ENCODE measurements at places on chromosomes 3 and 15.

GRCh38 chr3:60998858-60999257 is 252.4 kb downstream of the FHIT start:
- no peak for DNase-seq

DNA sequence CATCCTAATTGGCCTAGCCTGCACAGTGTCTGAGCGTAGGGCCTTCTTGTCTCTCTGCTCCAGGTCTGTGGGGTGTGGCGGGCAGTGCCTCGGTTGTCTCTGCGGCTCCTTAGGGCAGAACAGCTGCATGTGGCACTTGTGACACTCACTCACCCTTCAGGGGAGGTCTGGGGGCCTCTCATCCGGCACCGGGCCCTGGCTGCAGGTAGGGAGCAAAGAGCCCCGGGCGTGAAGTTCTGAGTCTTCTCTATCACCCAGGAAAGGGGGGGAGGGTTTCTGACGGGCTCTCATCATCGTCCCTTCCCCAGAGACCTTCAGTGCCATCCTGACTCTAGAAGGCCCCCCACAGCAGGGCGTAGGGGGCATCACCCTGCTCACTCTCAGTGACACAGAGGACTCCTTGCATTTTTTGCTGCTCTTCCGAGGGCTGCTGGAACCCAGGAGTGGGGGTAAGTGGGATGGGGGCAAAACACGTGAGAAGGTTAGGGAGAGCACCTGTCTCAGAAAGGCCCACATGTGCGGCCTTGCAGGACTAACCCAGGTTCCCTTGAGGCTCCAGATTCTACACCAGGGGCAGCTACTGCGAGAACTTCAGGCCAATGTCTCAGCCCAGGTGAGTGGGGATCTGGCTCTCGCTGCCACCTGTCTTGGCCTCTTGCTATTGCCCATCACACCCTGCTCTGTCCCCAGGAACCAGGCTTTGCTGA is 2.6 kb downstream of the CHRD start:
- no peak for DNase-seq

DNA sequence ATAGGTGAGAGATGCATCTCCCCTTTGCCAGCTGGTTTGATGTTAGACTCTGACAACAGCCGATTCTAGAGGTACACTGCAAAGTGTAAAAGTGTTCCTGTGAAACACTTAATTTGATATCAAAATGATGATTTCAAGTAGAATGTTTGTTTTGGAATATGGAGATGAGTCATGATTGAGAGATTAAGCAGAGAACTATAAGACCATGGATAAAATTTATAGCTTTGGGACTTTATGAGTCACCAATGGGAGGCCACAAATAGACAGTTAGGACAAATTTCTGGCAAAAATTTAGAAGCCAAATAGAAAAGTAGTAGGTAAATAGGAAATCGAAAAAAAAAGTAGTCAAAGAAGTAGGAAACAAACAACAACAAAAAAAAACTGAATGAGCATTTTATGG is 672.5 kb downstream of the NSUN3 start:
- no peak for DNase-seq

GRCh38 chr3:128195802-128196201 is 42.5 kb downstream of the EEFSEC start:
- DNase-seq = no peak

DNA sequence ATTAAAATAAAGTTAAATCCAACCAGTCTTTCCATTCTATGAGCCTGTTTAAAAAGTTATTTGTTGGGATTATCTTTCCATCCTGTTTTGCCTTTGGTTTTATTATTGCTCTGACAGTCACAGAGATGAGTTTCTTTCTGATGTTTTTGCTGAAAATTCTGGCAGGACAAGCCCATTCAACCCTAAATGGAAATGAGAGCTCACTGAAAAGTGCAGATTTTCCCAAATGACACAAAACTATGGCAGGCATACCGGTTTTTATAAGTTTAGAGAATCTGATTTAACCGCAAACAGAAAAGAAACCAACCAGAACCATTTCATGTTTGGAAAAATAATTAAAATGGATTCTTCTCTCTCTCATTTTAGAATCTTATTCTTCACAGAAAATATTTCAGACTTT is 238.1 kb upstream of the SGO1 start:
- no peak for DNase-seq

DNA sequence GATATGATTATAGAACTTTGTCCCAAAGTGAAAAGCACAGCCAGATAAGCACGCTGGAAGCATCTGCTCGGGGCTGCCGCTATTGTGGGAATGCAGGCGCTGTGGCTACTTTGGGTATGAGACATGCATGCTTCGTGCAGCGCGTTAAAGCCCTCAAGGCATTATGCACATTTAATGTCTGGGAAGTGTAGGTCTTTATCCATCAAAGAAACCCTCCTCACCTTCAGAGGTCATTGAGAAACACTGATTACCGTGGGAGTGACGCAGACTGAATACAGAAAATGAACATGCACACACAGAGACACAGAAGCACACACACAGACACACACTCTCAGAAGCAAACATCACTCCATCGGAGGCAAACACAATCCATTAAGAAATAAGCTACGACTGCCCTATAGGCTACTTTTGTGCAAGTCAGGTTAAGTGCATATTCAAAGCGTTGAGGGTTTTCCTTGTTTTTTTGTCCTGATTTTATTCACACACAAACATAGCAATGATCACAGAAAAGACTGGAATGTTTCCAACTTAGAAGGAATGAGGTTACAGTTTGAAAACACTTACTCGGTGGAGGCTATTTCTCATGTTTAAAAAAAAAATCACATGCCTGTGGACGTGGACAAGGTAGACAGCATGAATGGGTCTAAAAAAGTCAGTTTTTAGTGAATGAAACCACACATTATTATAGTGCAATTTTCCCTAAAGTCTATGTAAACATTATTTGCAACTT is 68.5 kb downstream of the PLCH1 start:
- DNase-seq = peak; percentile 6

DNA sequence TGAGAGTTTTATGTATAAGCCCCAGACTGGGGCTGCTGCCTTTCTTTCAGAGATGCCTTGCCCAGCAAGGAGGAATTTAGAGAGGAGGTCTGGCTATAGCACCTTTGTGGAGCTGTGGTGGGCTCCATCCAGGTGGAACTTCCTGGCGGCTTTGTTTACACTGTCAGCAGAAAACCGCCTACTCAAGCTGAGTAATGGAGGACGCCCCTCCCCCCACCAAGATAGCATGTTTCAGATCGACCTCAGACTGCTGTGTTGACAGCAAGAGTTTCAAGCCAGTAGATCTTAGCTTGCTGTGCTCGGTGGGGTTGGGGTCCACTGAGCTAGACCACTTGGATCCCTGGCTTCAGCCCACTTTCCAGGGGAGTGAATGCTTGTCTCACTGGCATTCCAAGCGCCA is 155.6 kb downstream of the STXBP5L start:
- no peak for DNase-seq

DNA sequence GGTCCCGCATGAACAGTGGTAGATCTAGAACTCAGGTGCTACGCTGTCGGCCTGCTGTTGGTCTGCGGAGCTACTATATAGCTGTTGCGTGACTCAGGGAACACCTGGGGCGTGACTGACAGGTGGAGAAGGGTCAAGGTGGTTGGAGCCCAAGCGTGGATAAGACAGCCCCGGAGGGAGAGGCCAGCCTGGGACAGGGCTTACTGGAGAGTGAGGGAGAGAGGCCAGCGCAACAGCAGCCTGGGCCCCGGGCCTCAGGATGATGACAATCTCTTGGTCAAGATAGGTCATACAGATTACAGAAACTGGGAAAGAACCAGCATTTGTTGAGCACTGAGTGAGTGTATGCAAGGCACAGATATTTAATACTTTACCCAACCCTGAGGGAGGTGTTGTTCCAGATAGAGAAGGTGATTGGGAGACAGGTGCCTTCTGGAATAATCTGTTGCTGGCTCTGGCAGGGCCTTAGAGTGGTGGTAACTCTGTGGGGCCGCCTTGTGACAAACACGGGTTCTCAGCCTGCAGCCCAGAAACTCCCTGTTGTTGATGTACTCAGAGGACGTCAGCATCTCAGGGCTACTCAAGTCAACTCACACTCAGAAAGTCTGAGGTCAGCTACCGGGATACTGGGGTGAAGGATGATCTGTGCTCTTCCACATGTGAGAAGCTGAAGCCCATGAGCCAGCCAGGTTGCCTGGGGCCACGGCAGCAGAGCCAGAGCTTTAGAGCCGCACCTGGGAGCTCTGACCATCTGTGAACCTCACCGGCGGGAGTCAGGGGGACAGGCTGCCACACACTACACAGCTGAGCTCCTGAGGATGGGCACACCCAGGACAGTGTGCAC is 265.4 kb upstream of the HES1 start:
- no peak for DNase-seq

- no peak for DNase-seq
Observed at GRCh38 chr3:23459889-23460546, 256.9 kb downstream of the UBE2E2 start.

DNA sequence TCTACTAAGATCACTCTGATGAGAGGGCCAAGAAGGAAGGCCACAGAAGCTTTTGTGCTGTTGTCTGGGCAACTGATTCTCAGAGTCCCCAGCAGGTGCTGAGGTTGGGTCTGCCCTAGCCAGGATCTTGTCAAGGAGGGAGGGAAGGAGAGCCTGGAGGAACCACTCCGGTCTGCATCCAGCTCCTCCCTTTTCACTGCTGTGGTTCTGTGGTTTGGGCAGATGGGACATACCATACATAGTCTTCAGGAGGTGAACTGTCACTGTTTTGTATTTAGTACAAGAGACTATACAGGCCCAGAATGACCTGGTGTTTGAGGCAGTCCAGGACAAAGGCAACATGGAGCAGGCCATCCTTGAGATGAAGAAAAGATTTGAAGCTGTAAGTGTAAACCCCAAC is 21.9 kb downstream of the C3orf62 start:
- no peak for DNase-seq

DNA sequence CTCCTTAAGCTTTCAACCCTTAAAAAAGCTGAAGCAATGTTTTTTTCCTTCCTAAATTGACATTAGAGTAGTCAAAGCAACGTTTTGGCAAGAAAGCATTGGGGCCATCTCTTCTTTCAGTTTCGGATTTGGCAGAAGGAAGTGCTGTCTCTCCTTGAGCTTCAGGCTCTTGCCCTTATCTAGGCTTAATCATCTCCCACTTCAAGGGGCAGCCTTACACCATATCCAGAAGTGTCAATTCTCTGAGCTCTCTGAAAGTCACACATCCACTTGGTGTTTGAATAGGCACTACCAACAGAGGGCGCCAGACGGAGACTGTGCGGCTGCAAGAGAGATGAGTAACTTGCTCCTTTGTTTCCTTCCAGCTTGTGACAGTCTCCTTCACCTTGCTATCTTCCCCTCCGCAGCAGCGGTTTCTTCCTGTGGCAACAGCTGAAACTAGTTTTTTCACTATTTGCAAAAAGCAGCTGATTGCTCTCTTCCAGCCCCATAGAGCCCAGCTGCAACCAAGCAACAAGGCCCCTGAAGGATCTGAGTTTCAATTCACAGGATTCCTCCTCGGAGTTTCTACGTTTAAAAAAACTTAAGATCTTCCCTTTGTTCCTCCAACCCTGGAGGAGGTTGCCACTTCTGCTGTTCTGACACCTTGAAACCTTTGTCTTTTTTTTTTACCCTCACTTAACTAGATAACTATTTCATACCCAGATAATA is 147.0 kb upstream of the SLCO3A1 start:
- DNase-seq = peak; percentile 82

DNA sequence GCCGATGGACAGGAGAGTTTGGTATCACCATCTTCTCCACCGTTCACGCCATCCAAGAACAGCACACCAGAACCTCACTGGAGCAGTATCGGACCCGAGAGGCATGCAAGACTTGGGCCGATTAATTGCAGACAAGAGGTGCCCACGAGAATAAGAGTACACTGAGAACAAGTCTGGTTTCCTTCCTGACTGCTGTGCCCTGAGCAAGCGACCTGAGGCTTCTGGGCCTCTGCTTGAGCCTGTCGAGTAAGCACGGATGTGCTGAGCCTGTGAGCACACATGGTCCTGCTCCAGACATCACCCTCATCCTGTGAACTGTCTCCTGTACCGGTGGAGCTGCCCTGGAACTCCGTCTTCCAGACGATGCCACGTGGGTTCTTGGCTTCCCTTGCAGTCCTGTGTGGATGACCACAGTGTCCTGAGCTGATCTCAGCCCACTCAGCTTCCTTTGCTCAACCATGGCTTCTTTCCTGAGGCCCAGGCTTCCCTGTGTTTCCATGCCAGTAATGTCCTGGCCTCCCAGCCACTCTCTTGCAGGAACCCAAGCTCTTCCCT is 34.3 kb upstream of the SNRPA1 start:
- no peak for DNase-seq

DNA sequence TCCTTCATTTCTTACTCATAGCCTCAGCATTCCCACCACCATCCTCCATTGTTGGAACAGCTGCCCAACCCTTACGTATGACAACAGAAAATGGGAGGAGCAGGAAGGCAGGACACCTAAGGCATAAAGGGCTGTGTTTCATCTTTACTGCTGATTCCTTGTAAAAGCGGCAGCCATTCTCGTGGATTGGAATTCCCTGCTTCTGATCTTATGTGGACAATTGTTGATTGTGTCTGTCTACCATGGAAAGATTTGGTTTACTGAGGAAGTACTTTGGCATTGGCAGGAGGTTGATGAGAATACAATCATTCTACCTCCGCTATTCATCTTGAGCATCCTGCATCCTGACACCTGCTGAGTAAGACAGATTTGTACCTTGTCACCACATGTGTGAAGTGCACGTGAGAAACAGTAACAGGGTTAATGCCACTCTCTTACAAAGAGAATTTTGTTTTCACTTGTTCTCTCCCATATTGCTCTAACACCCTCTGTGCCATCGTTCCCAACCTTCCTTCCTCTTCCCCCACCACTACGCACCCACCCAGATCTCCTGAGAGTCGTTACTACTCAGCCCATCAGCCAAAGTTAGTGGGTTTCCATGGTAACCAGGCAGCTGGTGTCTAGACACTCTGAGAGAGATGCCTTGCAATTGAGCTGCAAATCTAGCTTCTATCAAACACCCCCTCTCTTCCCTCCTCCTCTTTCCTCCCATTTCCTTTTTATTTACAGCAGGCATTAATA is 75.7 kb downstream of the GAP43 start:
- peak; percentile 19 for DNase-seq

DNA sequence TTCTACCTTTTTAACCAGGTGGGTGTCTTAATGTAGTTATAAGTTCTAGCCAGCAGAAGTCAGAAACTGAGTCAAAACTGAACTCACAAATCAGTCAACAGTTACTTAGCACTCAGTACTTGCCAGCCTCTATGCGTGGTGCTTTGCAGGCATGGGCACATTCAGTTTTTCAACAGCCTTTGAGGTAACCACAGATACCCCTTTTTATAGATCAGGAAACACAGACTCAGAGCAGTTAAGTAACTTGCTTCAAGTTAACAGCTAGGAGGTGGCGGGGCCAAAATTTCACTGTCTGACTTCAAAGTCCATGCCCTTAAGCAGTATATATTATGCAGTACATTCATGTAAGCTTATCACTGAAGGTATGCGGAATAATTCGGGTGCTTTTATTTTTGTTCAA is 139.4 kb downstream of the FHIT start:
- DNase-seq = no peak

GRCh38 chr3:34533451-34533850 is 735.0 kb downstream of the PDCD6IP start:
- DNase-seq = no peak

GRCh38 chr15:80058851-80059785 is at the start of gene ZFAND6:
Gene ZFAND6 (plus strand): TSS chr15:80059676. CDS start chr15:80120345, 60,669 bp downstream.
- DNase-seq = peak; percentile 97

All from hippocampal formation (tissue), 2 donors.